T-cell (primary cell): ENCODE measurements at places on chromosomes 2 and 18.

DNA sequence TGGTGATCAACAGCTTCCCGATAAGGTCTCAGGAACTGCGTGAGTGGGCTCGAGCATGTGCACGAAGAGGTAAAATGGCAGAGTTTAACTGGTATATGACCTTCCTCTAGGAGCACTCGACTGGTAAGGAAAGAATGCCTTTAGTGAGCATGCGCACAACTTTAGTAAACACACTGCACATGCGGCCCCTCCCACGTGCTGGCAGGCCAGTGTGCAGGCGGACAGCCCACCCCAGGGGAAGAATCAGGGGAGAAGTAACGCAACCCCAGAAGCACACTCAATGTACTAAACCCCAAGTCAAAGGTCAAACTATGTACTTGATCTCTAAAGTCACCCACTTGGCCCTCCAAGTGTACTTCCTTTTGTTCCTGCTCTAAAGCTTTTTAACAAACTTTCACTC lies 28.7 kb upstream of the SLC25A52 start:
- no peaks in the 10 kb centered on the region for H3K27me3 ChIP-seq
- H3K4me3 ChIP-seq = no peak overlapping the region
- DNase-seq = no peak
- no peaks in the 10 kb centered on the region for H3K36me3 ChIP-seq

DNA sequence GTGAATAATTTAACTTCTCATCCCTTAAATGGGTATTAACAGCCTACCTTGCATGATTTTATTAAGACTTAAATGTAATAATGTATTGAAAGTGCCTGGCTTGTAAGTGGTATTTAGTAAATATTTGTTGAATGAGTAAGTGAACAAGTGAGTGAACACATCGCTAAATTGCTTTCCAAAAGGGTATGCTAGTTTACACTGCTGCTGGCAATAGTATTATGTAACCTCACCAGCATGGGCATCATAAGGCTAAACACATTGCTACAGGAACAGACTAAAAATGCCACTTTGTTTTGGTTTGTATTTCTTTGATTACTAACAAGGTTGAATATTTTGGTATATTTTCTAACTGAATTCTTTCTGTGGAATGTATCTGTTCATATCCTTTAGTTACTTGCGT lies 9.8 kb downstream of the WDR43 start:
- H3K27me3 ChIP-seq = no peaks in the 10 kb centered on the region
- H3K27ac ChIP-seq = no peak overlapping the region
- peaks cover 39% of the 10 kb centered on the region for H3K36me3 ChIP-seq

GRCh38 chr2:95076705-95077529 lies 44.7 kb downstream of the MRPS5 start:
- DNase-seq = peak; percentile 93
- peak overlapping the region; percentile 79 for H3K27ac ChIP-seq
- peaks cover 41% of the 10 kb centered on the region for H3K4me1 ChIP-seq
- H3K36me3 ChIP-seq = no peaks in the 10 kb centered on the region

- H3K4me1 ChIP-seq = no peaks in the 10 kb centered on the region
- peaks cover 2% of the 10 kb centered on the region for H3K27me3 ChIP-seq
- no peak overlapping the region for H3K27ac ChIP-seq
- H3K36me3 ChIP-seq = no peaks in the 10 kb centered on the region
- peak; percentile 2 for DNase-seq
- no peak overlapping the region for H3K4me3 ChIP-seq
Measured at GRCh38 chr2:88307817-88308216, 137.7 kb downstream of the THNSL2 start.

- H3K36me3 ChIP-seq = no peaks in the 10 kb centered on the region
- DNase-seq = no peak
- H3K4me1 ChIP-seq = peaks cover 54% of the 10 kb centered on the region
- H3K4me3 ChIP-seq = peak overlapping the region; percentile 92
- H3K27ac ChIP-seq = no peak overlapping the region
Measured at GRCh38 chr2:134120406-134120732, 133.5 kb upstream of the MGAT5 start.

DNA sequence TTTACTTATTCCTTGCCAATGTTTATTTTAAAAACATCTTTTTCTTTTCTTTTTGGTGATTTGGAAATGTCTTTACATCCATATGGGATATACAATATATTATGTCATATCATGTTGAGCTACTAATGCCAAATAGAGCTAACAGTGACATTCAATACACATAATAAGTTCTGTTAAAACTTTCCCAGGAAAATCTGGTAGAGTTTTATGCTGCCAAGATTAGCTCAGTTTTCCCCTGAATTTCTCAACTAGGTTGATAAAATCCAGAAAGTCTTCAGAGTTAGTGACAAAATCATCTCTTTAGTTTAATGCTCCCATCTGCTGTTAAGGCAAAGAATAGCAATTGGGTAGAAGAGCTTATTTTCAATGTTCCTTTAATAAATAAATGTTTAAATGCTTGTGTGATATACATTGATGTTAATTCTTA lies 9.9 kb downstream of the COL3A1 start:
- DNase-seq = no peak
- H3K27me3 ChIP-seq = no peaks in the 10 kb centered on the region
- H3K27ac ChIP-seq = no peak overlapping the region
- H3K4me1 ChIP-seq = no peaks in the 10 kb centered on the region

- no peak for DNase-seq
- H3K4me3 ChIP-seq = no peak overlapping the region
- no peaks in the 10 kb centered on the region for H3K36me3 ChIP-seq
- H3K27me3 ChIP-seq = no peaks in the 10 kb centered on the region
- no peak overlapping the region for H3K27ac ChIP-seq
- H3K4me1 ChIP-seq = no peaks in the 10 kb centered on the region
Measured at GRCh38 chr2:121052023-121052422, 233.0 kb downstream of the TFCP2L1 start.

DNA sequence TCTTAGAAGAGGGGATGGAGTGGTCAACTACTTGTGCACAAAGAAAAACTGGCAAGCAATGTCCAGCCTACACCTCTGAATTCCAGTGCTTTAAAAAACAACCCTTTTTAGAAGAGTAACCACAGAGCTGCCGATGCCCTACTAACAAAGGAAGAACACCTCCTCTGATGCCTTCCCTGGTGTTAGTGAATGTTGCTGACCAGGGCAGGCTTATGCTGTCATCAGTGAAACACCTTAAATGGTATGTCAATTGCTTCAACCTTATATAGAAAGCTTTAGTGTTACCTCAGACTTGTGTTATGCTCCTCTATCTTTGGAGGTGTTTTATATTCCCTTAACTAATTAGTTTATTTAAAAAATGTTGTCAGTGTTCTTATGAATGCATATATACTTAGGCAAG lies 79.7 kb upstream of the FZD5 start:
- no peak for DNase-seq
- H3K27ac ChIP-seq = no peak overlapping the region
- no peaks in the 10 kb centered on the region for H3K4me1 ChIP-seq
- H3K4me3 ChIP-seq = no peak overlapping the region
- H3K27me3 ChIP-seq = no peaks in the 10 kb centered on the region

- H3K27me3 ChIP-seq = peaks cover 8% of the 10 kb centered on the region
- H3K4me1 ChIP-seq = no peaks in the 10 kb centered on the region
- no peak for DNase-seq
- H3K27ac ChIP-seq = no peak overlapping the region
- H3K36me3 ChIP-seq = no peaks in the 10 kb centered on the region
- H3K4me3 ChIP-seq = no peak overlapping the region
Measured at GRCh38 chr2:178047391-178047790, 25.2 kb downstream of the PDE11A start.

- no peaks in the 10 kb centered on the region for H3K27me3 ChIP-seq
- DNase-seq = no peak
- H3K27ac ChIP-seq = no peak overlapping the region
Measured at GRCh38 chr2:222404151-222404905, 20.0 kb upstream of the SGPP2 start.

GRCh38 chr2:158650646-158651357 lies 144.3 kb upstream of the DAPL1 start:
- no peaks in the 10 kb centered on the region for H3K36me3 ChIP-seq
- DNase-seq = no peak
- no peak overlapping the region for H3K27ac ChIP-seq
- no peak overlapping the region for H3K4me3 ChIP-seq
- no peaks in the 10 kb centered on the region for H3K27me3 ChIP-seq
- H3K4me1 ChIP-seq = no peaks in the 10 kb centered on the region

- no peaks in the 10 kb centered on the region for H3K36me3 ChIP-seq
- H3K4me3 ChIP-seq = no peak overlapping the region
- no peaks in the 10 kb centered on the region for H3K27me3 ChIP-seq
- DNase-seq = no peak
- H3K27ac ChIP-seq = no peak overlapping the region
Measured at GRCh38 chr2:130828461-130828860, 8.3 kb upstream of the ARHGEF4 start.
